Skin of body (tissue), 3 donors: ENCODE measurements at places on chromosomes 6 and 20. TPM values are rescaled to one million over a fixed set of nuclear protein-coding genes. Genes with fewer than 3 reads are reported as not detected.

Gene TREM2
- total RNA-seq, result 0.59 TPM

Gene FAXC
- 2.0 TPM for total RNA-seq

Gene ANGPT4
- 0.10 TPM for total RNA-seq

Gene TMEM200A
- 9.3 TPM for total RNA-seq

Gene FUT9
- total RNA-seq, result 0.10 TPM

Gene EHMT2
- total RNA-seq, result 25.6 TPM

Gene SAMD3
- total RNA-seq, result 2.6 TPM

Gene ZSCAN9
- total RNA-seq, result 9.9 TPM

Gene IFNGR1
- total RNA-seq, result 112 TPM

Gene MGME1
- 23.3 TPM for total RNA-seq

Gene DEFB132
- not detected for total RNA-seq

Gene TMC2
- 0.10 TPM for total RNA-seq

Gene APCDD1L
- 3.0 TPM for total RNA-seq

Gene ADTRP
- total RNA-seq, result 14.0 TPM

Gene PLAGL2
- total RNA-seq, result 6.4 TPM

Gene ARFGEF3
- total RNA-seq, result 1.1 TPM

Gene TPBG
- 12.8 TPM for total RNA-seq

Gene SPO11
- total RNA-seq, result not detected

Gene ULBP2
- total RNA-seq, result 0.89 TPM

Gene MMS22L
- total RNA-seq, result 19.9 TPM

Gene SUMO4
- 6.5 TPM for total RNA-seq

Gene TRIM15
- 1.4 TPM for total RNA-seq

Gene KCNQ2
- total RNA-seq, result 1.2 TPM
